ENCODE measurements at places on chromosomes 12 and 14. TPM values are rescaled to one million over a fixed set of nuclear protein-coding genes. Genes with fewer than 3 reads are reported as not detected.

The AMHR2 gene
- polyA plus RNA-seq, result not detected

The TROAP gene
- 1.3 TPM for polyA plus RNA-seq

The CD163L1 gene
- 0.62 TPM for polyA plus RNA-seq

The RNASE3 gene
- not detected for polyA plus RNA-seq

Data from neural cell (in vitro differentiated cells).